ENCODE measurements at places on chromosomes 13 and 19.

DNA sequence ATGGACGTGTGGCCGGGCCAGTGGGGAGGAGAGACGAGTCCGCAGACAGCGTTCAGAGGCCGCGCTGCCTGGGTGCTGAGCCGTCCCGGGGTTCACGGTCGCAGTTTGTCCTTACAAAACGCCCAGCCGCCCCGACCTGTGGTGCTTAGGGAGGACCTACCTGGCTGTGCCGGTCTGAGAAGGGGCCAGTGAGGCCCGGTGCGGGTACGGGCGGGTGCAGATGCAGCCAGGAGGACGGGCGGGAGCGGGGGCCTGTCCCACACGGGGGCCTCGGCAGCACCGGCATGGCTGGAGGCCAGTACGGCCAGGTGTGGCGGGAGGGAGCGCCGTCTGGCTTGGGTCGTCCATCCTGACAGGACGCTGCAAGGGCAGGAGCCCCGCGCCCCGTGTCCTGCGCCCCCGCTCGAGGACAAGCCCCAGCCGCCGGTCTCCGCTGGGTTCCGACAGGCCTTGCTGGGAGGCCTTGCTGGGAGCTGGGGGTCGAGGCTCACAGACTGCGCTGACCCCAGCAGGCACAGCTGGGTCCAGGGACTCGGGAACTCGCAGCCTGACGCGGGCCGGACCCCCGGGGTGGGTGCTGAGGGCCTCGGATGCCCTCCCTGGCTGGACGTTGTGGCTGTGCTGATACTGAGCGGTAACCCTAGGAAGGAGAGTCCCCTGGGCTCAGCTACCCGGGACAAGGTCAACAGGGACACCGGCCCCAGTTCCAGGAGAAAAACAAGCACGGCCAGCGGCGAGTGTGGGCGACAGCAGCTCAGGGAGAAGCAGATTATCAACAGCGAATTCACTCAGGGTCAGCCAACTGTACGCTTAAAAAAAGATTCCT, 5.3 kb upstream of the PROZ start:
- DNase-seq: peak; percentile 40

GRCh38 chr19:35110974-35111373, 4.6 kb upstream of the FXYD3 start:
- no peak for DNase-seq

- DNase-seq: no peak
These were observed at the start of gene IL12RB1 for GRCh38 chr19:18086590-18087138. Gene IL12RB1 (minus strand): TSS chr19:18086934. CDS start chr19:18086823, 111 bp downstream.

DNA sequence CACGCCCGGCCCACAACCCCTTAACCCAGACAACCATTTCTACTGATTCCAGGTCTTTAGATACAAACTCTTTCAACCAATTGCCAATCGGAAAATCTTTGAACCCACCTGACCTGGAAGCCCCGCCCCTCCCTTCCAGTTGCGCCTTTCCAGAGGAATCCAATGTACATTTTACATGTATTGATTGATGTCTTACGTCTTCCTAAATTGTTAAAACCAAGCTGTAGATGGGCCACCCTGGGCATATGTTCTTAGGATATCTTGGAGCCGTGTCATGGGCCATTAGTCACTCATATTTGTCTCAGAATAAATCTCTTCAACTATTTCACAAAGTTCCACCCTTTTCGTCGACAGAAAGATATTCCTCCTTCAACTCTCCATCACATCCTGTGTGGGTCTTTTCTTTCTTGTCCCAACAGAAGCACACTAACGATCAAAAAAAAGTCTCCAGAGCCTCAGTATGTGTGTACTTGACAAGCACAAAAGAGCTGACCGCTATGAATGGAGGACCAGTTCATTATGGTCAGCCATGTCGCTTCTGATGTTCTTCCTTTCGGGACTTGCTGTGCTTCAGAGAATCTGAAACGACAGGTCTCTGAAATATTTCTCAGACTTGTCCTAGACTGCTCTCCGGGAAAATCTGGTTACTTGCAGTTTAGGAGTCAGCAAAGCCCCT, 601 bp upstream of the ZNF749 start:
- peak; percentile 13 for DNase-seq

DNA sequence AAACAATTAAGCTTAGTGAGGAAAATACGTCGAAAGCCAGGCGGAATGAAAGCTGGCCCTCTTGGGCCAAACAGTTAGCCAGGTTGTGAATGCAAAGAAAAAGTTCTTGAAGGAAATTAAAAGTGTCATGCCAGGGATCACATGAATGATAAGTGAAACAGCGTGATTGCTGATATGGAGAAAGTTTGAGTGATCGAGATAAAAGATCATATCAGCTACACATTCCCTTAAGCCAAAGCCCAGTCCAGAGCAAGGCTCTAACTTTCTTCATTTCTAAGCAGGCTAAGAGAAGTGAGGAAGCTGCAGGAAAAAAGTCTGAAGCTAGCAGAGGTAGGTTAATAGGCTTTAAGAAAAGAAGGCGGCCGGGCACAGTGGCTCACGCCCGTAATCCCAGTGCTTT, 254.0 kb downstream of the EFNB2 start:
- DNase-seq: no peak

DNA sequence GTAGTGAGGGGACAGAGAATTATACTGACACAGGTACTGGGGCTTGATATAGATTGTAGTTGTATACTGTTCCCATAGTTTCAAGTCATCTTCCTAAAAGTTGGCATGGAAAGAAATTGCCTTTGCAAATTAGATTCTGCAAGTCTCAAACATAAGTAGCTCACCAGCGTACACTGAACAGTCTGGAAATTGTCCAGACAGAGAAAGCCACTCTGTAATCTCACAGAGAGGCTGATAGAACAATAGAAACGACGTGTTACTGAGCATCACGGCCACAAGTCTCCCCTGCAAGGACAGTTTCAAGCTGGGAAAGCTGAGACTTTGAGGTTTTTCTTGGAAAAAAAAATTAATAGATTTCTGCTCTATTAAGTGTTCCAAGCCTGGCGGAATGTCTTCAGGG, 228.6 kb downstream of the DNAJC15 start:
- DNase-seq: no peak

DNA sequence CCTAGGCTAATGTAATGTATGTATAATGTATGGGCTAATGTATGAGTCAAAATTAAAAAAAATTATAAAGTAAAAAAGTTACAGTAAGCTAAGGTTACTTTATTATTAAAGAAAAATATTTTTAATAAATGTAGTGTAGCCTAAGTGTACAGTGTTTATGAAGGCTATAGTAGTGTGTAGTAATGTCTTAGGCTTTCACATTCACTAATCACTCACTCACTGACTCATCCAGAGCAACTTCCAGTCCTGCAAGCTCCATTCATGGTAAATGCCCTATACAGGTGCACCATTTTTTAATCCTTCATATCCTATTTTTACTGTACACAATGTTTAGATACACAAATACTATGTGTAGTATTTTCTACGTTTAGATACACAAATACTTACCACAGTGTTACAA, 1.8 kb upstream of the TMEM272 start:
- DNase-seq: no peak

DNA sequence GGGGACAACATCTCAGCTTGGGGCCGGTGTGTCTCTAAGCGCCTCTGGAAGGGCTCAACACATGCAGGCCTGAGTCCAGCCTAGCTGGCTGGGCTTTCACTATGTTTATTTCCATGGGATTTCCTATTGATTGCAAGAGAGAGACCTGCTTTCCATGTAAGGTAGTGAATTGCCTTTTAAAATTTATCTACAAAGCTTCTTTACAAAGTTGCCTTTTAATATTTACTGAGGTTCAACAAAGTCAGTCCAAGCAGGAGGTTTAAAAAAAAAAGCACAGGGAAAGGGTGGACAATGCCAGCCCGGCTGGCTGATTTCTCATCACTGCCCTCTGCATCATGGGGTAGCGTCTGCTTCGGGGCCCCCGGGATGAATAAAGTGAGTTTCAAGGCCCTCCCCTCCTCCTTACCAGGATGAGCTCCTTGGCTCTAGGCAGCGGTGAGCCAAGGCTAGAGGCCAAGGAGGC, 15.8 kb downstream of the TLE2 start:
- DNase-seq: no peak

DNA sequence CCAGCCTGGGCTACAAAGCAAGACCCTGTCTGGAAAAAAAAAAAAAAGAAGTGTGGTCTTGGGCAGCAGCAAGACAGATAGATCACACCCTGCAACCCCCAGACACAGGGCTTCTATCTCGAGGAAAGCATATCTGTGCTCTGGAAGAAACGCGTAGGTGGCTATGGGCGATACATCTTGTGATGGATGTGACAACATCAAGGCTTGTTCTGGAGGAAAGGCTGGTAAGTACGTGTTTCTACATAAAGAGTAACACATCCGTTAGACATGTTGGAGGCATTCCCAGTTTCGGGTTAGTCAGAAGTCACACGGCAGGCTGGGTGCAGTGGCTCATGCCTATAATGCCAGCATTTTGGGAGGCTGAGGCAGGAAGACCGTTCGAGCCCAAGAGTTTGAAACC, 6.6 kb upstream of the DHDH start:
- no peak for DNase-seq

GRCh38 chr13:22979952-22980351, 200.8 kb upstream of the SGCG start:
- no peak for DNase-seq

DNA sequence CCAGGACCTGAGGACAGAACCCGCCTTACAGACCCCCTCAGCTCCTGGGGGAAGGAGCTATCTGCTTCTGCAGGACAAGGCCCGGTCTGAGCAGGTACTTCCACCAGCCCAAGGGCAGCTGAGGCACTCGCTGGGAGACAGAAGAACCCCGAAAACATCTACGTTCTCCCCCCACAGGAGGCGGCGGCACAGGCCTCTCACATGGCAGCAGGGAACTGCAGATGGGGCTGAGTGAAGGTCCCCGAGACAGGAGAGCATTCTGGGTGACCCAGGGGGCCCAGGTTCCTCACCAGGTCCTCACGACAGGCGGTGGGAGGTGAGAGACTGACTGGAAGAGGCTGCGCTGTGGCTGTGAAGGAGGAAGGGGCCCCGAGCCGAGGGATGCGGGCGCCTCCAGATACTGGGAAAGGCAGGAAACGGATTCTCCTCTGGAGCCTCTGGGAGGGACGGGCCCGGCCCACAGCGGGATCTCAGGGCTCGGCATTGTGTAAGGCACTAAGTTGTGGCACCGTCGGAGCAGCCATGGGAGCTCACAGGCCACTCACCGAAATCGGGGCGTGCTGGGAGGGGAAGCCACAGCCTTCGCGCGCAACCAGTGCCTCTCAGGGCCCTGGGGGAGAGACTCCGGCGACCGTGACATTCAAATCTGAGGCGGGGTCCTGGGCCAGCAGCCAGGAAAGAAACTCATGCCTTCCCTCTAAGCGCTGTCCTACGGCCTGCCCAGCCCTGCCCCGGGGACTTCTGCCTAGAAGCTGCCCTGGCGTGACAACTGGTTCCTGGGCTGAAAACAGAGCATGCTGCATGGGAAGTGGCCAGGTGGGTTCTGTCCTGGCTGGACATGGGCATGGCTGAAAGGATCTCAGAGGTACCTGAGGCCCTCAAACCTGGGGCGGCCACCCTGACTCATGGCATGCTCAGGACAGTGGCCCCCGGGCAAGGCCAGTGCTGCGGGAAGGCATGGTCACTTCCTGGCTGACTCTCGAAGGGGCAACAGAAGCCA, 14.0 kb downstream of the RPL36 start:
- DNase-seq: no peak

DNA sequence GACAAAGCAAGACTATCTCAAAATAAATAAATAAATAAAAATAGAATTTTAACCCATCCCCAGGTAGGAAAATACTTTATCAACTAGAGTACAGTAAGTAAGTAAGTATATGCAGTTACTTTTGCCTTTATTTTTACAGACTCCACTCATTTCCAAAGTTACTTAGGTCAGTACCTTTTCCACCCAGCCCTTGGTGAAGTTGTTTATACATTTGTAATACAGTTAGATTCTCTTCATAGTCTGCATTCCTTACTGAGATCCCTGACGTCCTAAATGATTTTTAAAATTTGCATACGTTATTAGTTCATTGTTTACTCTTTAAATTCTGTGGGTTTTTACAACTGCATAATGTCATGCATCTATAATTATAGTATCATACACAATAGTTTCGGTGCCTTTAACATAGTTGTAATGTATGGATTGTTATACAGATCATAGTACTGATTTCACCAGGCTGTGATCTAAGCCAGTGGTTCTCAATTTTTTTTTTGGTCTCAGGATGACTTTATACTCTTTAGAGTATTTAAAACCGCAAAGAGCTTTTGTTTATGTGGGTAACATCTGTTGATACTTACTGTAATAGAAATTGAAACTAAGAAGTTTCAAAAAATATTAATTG, 10.4 kb downstream of the SETDB2 start:
- no peak for DNase-seq

- no peak for DNase-seq
These were observed 201.2 kb downstream of the GGACT start for GRCh38 chr13:100387416-100387815.

All from endothelial cell (in vitro differentiated cells).